ENCODE measurements at places on chromosomes 13 and 19.
A peak's percentile ranks its signal among the peaks of the same experiment; 100 is the strongest.

DNA sequence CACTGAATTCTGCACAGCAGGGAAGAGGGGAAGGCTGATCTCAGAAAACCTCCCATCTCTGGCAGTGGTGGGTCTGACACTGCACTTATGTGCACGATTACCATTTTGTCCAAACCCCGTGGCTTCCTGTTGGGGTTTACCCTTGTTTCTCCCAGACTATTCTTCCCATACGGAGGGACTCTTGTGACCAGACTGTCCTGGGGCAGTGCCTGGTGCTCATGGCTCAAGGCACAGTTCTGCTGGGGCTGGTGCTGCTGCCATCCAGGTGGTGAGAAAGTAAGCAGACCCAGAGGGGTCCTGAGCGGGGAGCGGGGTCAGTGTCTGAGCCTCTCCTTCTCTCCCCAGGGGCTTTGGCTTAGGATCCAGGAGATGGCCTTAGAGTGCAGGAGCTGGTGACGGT lies 5.1 kb upstream of the SIGLEC9 start:
- no peak for DNase-seq

DNA sequence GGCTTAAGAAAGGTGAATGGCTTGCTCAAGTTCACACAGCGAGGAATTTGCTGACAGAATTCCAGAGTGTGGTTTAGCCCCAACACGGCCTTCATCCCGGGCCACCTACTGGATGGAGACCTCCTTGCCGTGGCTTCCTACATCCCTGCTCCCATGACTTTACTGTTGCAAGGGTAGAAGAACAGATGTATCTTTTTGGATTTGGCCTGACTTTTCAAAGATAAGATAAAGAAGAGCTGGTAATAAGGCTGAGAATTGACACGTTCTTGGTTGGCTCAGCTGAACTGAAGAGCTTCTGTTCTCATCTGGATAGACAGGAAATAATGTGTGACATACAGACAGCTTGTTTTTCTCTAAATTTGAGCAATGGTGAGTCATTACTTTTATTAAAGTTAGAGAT lies 113.1 kb downstream of the KLF5 start:
- DNase-seq = no peak

DNA sequence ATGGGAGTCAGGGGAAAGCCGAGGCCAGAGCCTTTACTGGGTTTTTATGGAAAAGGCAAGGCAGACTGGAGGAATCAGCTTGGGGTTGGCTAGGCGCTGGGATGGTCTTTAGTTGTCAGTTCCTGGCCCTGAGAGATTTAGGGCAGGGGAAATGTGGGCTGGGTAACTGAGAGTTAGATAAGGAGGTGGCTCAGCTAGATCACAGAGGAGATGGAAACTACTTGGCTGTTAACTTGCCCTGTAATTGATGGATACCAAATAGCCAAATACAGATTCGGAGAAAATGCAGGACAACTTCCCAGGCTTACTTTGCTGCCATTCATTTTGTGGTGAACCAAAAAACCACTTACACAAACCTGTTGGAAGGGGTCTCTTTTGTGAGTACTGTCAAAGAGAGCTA lies 54.0 kb downstream of the LRCH1 start:
- DNase-seq = no peak

GRCh38 chr19:3275583-3276340 lies 51.3 kb downstream of the CELF5 start:
- DNase-seq = peak; percentile 47

- DNase-seq = no peak
These were observed 2.1 kb upstream of the ATP4B start for GRCh38 chr13:113660066-113660465.

DNA sequence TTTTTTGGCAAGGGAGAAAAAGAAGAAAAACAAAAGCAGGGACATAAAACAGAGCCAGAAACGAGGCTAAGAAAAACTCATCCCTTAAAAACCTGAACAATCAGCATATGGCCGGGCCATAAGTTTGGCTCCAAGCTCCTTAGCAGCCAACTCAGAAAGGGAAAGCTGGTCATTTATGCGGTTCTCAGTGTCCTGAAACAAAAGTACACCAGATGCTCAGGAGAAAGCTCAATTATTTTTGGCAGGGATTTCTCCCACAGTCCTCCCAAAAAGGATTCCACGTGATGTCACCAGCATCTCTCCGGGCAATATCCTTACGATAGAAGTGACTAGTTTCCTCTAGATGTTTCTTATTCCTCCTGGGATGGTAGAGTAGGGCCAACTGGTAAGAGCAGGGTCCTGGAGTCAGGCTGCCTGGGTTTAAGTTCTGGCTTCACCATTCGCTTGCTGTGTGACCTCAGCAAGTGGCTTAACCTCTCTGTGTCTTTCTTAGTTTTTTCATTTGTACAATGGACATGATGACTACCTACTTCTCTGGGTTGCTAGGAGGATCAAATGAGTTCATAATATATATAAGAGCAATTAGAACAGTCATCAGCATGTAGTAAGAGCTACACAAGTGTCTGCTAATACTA lies 34.0 kb downstream of the PIN1 start:
- no peak for DNase-seq

Data from amniotic stem cell (primary cell).